ENCODE measurements at places on chromosomes 5 and 9.

GRCh38 chr5:114176356-114176755, 185.5 kb upstream of the KCNN2 start:
- no peak for DNase-seq

GRCh38 chr5:65412842-65413241, 68.9 kb downstream of the ADAMTS6 start:
- no peak for DNase-seq

DNA sequence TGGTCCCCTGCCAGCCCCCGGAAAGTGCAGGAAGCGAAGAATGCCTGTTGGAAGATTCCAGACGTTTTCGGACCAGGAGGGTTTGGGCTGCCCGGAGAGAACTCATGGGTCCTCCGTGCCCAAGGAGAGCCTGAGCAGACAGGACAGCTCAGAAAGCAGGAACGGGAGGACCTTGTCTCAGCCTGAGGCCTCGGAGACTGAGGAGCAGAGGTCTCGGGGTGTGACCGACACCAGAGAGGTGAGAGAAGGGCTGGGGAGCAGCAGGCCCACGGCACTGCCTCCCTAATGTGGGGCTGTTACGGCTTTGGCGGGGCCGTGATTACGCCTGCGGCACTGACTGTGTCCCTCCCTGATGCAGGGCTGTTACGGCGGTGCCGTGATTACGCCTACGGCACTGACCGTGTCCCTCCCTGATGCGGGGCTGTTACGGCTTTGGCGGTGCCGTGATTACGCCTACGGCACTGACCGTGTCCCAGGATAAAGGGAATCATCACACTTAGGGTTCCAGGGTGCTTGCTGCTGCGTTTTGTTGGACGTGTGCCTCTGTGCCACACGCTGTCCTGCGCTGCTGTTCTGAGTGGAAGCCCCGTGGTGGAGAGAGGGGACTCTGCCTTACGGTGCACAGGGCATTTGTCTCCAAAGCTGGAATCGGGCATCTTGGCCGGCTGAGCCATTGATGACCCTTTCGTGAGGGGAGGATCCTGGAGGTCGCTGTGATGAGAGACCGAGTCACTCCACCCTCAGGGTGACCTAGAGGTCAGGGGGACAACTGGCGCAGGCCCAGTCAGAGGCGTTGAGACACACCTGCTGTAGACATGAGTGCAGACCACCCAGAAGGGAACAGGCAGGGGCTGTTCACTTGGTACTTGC, 25.7 kb downstream of the CEP72 start:
- no peak for DNase-seq

- DNase-seq = no peak
Measured at GRCh38 chr5:173719731-173720082, 103.3 kb upstream of the BOD1 start.

GRCh38 chr9:70420441-70421271, 6.2 kb upstream of the KLF9 start:
- DNase-seq = peak; percentile 85

Measured in thoracic aorta (tissue), 2 donors.